ENCODE measurements at places on chromosomes 16 and 17. TPM values are rescaled to one million over a fixed set of nuclear protein-coding genes. Genes with fewer than 3 reads are reported as not detected.

GRCh38 chr16:88760424-88761142, 24.4 kb downstream of the PIEZO1 start:
- DNase-seq, result no peak

- DNase-seq, result no peak
These were observed 1483.0 kb downstream of the CDH8 start for GRCh38 chr16:60553090-60553757.

The TSPOAP1 gene
- total RNA-seq, result 3.7 TPM

The ASPHD1 gene
- total RNA-seq, result not detected

GRCh38 chr17:42685831-42686230, 3.5 kb downstream of the CNTNAP1 start:
- no peak for DNase-seq

DNA sequence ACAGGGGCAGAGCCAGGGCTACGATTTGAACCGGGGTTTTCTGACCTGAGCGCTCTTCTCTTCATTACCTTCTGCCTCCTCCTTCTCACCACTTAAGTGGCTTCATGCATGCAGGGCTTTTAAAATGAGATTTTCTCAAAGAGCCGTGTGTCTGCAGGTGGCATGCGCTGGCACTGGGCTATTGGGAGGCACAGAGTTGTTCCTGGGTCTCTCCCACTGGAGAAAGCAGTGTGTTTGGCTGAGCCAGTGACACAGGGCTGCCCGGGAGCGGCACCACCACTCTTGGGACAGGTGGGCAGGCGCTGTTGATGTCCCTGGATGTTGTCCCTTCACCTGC, 218.8 kb upstream of the CHMP6 start:
- DNase-seq, result no peak

DNA sequence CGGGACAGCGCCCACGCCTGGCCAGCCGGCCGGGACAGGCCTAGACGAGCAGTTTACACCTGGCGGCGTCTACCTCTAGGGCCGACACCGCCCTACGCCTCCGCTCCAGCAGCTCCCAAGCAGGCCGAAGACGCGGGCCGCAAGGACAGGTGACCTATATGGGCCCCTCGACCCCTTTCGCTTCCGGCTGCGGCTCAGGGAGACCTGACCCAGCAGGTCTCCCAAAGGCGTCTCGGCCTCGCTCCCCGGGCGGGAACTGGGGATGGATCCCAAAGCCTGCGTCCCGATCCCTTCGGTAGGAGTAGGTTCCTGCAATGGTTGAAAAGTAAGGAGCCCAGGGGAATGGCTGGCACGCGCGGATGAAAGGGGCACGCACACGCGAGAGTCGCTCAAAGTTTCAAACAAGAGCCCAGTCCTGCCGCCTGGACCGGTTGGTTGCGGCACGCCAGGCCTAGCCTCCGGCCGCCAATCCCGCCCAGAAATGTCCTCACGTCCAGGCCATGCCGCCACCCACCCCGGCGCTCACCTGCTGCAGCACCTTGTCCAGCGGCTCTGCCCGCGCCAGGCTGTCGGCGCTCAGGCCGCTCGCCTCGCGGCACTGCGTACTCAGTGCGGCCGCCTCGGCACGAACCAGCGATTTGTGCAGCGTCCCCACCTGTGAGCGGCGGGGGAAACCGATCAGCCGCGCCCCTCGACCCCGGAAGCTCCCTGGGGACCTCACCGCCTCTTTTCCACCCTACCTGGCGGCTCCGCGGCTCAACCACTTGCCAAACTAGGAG, 630 bp downstream of the ESRP2 start:
- DNase-seq, result peak; percentile 67

DNA sequence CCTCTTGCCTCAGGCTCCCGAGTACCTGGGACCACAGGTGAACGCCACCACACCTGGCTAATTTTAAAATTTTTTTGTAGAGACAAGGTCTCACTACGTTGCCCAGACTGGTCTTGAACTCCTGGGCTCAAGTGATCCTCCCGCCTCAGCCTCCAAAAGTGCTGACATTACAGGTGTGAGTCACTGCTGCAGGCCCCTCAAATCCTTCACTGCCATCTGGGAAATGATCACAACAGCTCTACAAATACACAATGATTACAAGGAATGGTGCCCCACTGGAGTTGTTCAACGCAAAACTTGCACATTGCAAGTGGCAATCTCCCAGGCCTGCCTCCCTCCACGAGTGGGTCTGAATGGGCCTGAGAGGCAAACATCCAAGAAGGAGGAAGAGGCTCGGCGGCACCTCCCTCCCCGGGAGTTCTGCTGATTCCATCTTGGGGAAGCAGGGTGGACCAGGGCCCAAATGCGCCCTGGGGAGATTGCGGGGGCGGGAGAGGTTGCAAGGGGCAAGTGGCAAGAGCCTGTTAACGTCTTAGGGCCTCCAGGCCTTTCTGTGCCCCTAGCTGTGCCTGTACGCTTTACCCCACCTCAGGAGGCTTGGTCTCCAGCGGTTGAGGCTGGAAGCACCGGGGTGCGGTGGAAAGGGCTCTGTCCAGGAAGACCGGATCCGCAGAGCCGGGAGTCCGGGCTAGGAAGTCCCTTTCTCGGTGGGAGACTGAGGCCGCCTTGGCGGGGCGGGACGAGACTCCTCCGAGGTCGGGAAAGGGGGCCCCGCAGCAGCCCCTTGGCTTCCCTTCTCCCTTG, 656 bp upstream of the IGFBP4 start:
- DNase-seq, result peak; percentile 61

- DNase-seq, result no peak
These were observed 479.0 kb upstream of the SALL1 start for GRCh38 chr16:51630076-51630475.

- DNase-seq, result no peak
These were observed 19.3 kb downstream of the TMEM11 start for GRCh38 chr17:21194703-21195102.

All from right lobe of liver (tissue), 6 donors.